Activated T-cell treated with anti-CD3 and anti-CD28 coated beads, Interleukin-2, amount 50 U/mL, for 72 hours (primary cell): ENCODE measurements at places on chromosomes 1 and 21. TPM values are rescaled to one million over a fixed set of nuclear protein-coding genes. Genes with fewer than 3 reads are reported as not detected.

GRCh38 chr1:82542766-82543165 lies 742.0 kb downstream of the ADGRL2 start:
- DNase-seq = no peak

GRCh38 chr1:147825586-147825985 lies 65.2 kb upstream of the GJA5 start:
- DNase-seq = no peak

DNA sequence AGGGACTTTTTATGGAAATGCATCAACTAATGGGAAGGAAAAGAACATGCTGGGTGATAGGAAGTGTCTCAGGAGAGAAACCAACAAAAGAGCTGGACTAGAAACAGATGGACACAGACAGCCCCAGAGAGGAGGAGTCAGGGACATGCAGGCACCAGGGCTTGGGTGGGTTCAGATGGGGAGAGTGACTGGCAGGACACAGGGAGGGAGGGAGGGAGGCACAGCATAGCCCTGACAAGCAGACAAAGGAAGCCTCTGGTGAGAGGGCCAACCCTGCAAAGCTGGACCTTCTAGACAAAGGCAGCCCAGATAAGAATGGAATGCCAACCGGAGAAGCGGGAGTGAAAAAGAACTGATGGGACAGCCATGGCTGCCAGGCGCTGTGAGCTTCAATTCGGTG lies 568.8 kb downstream of the AJAP1 start:
- DNase-seq = no peak

DNA sequence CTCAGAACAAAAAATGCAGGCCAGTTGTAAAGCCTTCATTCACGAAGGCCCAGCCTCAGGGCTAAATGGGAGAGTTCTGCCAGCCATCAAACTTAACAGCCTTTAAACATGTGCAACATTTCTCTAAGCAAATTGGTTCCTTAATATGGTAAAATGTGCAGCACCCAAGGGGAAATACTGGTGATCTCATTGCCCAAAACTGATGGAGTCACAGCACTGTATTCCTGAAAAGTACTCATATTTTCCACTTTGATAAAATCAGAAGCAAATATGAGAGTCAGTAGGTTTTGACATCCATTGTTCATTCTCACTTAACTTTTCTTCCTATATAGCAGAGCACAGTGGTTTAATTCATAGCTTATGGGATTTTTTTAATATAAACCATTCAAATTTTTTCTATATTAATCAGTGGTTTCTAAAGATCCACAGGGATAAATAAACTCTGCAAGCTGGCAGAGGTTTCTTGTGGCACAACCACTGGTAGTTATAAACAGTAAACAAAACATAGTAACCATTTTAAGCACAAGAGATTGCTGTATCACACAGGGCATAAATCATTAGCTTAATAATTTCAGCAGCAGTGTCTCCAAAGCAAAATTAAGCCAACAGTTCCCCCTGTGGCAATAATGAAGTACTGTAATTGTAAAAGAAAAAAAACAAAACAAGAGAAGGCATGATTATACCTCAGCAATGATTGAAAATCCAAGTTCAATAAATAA lies 106.9 kb upstream of the LYPLAL1 start:
- no peak for DNase-seq

GRCh38 chr1:2231532-2232254 lies 3.6 kb downstream of the SKI start:
- peak; percentile 81 for DNase-seq

The ADGRL4 gene
- not detected for total RNA-seq
